ENCODE measurements at places on chromosomes 6 and 20. TPM values are rescaled to one million over a fixed set of nuclear protein-coding genes. Genes with fewer than 3 reads are reported as not detected.

TMEM200A gene
- total RNA-seq, result 0.79 TPM

RBM24 gene
- 0.13 TPM for total RNA-seq

OARD1 gene
- 19.5 TPM for total RNA-seq

MMP24 gene
- not detected for total RNA-seq

All from bronchial epithelial cell (primary cell).